Stimulated activated CD4-positive, alpha-beta T cell treated with anti-CD3 and anti-CD28 coated beads, Interleukin-15, amount 100 ng/mL, for 48 hours (primary cell): ENCODE measurements at places on chromosomes 2 and 18.
A peak's percentile ranks its signal among the peaks of the same experiment; 100 is the strongest.

- no peak for DNase-seq
These were observed 13.5 kb upstream of the PRSS56 start for GRCh38 chr2:232506709-232507108.

GRCh38 chr2:210072493-210072892, 70.1 kb downstream of the RPE start:
- no peak for DNase-seq

- DNase-seq: no peak
These were observed 30.2 kb downstream of the GRHL1 start for GRCh38 chr2:9981655-9982054.

DNA sequence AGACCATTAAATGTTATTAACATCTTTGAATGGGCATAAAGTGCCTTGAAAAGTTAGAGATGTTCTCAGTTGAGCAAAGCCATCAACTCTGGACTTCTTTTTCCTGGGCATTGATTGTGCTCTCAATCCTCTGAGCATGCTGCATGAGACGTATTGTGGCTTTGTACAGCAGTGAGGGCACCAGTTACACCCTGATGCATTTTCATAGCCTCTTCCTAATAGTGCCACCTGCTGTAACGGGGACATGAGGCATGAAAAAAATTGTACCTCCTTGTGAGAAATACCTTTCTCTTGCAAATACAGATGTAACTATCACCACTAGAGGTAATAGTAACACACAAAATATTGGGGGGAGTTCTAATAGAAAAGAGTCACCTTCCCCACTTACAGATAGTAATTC, 697.5 kb downstream of the TMEM182 start:
- DNase-seq: no peak

- no peak for DNase-seq
These were observed 407.0 kb upstream of the KCNJ3 start for GRCh38 chr2:154291511-154291910.

DNA sequence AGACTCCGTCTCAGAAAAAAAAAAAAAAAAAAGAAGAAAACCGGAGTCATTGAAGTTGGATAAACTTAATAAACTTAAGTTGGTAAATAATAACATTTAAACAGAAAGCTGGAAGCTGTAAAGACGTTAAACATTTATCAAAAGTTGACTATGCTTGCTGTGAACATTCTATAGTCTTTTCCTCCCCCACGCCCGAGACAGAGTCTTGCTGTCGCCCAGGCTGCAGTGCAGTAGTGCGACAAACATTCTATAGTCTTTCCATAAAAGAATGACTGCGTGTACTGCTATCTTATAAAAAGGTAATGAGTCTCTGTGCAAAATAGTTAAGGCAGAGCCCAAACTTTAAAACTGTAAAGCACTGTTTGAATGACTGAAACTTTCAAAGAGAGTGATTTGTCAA, 45.2 kb downstream of the PPP4R1 start:
- no peak for DNase-seq

DNA sequence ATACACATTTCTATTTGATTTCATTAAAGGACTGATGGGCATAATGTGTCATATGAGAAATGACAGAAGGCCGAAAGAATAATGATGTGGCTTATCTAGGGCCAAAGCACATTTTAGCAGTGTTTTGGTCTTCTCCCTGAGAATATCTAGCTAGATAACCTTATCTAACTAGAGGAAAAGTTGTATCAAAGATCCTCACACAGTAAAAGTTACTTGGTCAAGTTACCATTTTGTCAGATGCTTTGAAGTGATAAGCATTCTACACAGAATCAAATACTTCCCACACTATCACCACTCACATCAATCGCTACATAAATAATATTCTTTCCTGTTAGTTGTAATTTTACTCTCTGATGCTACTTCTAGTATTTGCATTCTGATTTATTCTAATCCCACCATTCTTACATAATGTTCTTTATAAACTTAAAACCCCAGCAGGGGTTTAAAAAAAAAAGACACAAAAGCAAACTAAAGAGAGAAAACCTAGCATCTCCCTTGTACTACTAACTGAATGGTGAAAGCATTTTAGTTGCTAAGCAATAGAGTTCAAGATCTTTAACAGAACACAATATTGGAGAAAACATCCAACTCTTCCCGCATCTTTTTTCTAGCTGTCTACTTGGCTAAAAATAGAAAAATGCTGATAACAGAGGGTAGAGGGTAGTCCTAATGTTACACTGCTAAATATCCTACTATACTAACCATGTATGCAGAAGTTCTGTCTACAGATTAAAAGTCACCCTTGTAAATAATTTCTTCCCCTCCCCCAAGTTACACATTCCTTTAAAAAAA, 8.0 kb downstream of the XPO1 start:
- no peak for DNase-seq

GRCh38 chr2:209638346-209638745, 133.3 kb upstream of the UNC80 start:
- no peak for DNase-seq

- no peak for DNase-seq
These were observed 17.4 kb upstream of the SCG2 start for GRCh38 chr2:223619486-223620129.

- DNase-seq: no peak
These were observed 71.4 kb upstream of the TMEM87B start for GRCh38 chr2:111983478-111984212.

DNA sequence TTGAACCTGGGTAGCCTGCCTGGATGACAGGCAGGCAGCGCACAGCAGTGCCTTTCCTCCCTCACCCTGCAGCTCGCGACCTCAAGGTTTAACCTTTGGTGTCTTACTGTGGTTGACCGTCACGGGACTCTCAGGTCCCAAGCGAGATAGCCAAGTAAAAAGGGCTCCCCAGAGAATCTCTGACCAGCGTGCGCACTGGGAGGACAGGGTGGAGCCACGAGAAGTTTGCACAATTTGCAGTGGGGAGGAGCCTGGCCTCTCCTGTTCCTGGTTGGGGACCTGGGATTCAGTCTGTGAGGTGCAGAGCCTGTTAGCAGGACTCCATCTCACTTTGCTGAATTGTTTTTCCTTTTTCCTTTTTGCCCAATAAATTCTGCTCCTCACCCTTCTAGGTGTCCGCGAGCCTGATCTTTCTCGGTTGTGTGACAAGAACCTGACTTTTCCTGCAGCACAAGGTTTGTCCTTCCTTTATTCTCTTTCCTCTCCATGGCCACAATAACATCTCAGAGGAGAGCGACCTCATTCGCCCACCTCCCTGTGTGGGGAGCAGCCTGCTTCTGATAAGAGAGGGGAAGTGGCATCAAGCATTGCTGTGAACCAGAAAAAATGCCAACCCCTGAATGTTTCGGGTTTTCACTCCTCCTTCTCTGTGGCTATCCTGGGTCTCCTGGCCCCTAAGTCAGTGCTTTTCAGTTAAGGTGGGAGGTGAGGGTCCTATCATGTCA, 36.2 kb downstream of the POU3F3 start:
- no peak for DNase-seq

DNA sequence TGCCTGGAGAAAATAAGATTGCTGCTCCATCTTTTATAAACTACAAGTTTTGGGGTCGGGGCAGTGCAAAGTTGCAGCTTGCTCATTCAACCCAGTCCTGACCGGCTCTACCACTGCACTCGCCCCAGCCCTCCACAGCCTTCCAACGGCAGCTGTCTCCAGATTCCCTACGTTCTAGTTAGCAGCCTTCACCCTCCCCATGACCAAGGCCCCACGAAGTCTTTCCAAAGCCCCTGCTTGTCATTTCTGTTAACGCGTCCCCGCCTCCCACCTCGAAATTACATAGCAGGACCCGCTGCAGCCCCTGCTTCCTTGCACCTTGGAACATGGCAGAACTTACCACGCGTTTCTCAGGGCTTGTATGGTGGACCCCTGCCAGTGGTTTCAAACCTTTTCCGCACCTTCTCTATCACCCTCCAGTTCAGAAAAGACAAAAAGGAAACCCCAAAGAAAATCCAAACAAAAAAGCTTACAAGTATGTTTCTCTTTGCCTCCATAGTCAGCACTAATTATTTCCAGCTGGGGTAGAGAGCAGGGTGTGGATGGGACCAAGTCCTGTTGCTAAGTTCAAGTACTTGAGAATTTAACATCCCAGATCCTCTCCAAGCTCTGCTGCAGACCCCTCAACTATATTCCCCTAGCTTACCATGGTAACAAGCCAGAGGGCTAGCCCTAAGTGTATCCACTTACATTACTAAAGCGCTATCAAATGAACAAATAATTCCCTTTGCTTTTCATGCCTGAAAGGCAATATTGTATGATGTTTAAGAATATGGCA, 161.5 kb downstream of the TGIF1 start:
- no peak for DNase-seq

- peak; percentile 78 for DNase-seq
These were observed at the start of gene LBH for GRCh38 chr2:30231212-30231995. Gene LBH (plus strand): TSS chr2:30231534. CDS start chr2:30231739, 205 bp downstream.

DNA sequence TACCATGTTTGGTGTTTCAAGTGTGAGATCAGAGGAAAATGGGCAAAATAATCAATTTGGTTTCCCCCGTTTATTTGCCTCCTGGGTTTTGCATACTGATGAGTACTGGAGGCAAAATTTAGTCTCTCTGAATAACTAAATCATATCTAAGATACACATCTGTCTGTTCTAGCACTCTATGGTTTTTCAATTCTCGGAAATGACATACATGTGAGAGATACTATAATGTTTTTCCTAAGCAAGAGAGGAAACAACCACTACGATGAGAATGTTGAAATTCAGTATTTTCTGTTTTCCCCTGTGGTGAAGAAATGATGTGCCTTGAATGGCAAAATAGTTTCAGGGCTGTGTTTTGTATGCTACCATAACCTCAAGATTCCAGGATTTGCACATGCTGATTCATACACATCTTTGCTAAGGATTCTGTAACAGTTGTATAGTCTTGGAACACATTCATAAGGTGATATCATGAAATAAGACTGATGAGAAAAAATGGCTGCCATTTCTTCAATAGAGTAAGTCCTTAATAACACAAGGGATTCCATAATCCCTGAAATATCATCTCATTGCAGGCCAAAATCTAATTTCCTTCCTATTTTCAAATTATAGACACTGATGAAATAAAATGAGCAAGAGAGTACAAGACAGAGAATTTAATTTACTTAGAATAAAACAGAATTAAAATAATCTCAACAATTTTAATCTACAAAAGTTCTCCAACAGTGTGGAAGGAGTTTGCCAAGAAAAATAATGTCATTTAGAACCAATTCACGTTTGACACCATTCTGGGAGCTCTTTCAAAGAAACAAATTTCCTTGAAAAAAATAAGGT, 316.6 kb downstream of the FIGN start:
- DNase-seq: no peak
